ENCODE measurements at places on chromosomes 6 and 20.

GRCh38 chr6:162649271-162649670 lies 78.3 kb downstream of the PRKN start:
- DNase-seq: no peak

- DNase-seq: no peak
Measured at GRCh38 chr20:40769677-40770285, 80.7 kb upstream of the MAFB start.

GRCh38 chr6:86423571-86423970 lies 513.8 kb upstream of the HTR1E start:
- no peak for DNase-seq

GRCh38 chr20:59015812-59016711 lies 3.2 kb upstream of the TUBB1 start:
- DNase-seq: no peak

DNA sequence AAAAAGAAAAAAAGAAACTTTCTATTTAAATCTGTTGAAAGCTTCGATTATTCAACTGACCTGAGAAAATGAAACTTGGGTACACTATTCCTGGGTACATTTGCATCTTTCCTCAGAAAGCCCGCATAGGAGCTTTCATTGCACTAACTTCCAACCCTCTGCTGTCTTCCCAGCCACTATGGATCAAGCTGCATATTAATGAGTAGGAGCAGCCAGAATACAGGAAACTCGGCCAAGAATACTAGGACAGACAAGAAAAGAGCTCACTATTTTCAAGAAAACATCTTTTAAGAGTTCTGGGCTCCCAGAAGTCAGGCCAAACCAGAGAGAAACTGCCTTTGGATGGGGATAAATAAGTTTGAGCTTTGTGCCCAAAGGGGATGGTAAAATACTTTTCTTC lies 135.0 kb upstream of the CCDC28A start:
- no peak for DNase-seq
